ENCODE measurements at places on chromosomes 6 and 20.

DNA sequence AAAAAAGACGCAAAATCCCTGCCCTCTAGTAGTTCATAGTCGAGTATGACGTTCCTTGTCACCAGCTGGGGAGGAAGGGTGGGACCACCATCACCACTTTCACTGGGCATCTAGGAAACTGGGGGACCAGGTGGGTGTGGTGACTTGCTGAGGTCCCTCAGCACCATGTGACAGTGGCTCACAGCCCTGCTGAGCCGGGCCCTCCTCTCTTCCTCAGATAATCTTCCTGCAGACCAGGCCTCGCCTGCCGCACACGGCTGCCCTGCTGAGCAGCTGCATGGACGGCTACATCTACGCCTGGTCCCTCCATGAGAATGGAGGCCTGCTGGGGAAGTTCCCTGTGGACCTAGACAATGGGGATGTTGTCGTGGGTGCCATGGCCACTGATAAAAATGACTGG, 71.5 kb downstream of the EFCAB8 start:
- no peak for DNase-seq

DNA sequence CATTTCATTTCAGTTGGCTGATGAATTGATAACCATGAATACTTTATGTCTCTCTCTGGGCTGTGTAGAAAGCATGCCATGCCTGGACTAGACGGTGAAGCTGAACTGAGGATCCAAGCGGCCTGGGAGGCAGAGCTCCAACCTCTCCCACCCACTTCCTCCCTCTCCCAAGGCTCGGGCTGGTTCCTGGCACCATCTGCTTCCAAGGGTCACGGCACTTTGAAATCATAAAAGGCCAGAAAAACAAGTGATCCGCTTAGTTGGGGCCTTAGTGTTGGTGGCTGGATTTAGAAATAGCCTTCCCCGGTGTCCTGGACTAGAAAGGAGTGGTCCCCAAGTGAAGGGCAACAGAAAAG, 202.4 kb upstream of the PMEPA1 start:
- no peak for DNase-seq

GRCh38 chr6:91196729-91197128, 609.9 kb upstream of the MAP3K7 start:
- no peak for DNase-seq

GRCh38 chr6:85749236-85749635, 106.5 kb upstream of the SYNCRIP start:
- DNase-seq: no peak

DNA sequence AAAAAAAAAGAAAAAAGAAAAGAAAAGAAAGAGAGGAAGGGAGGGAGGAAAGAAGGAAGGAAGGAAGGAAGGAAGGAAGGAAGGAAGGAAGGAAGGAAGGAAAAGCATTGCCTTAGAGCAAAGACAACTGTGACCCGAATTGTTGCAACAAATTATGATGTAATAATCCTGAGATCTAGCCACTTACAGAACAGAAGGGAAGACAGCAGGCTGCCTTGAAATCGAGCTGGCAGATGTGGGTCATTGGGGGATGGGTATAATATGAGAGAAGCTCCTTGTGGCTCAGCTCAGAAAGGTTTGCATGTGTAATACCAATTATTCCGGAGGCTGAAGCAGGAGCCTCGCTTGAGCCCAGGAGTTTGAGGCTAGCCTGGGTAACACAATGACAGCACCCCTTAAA, 208.1 kb upstream of the PROKR2 start:
- DNase-seq: no peak

- DNase-seq: no peak
These were observed 19.5 kb upstream of the NPEPL1 start for GRCh38 chr20:58673119-58673518.

DNA sequence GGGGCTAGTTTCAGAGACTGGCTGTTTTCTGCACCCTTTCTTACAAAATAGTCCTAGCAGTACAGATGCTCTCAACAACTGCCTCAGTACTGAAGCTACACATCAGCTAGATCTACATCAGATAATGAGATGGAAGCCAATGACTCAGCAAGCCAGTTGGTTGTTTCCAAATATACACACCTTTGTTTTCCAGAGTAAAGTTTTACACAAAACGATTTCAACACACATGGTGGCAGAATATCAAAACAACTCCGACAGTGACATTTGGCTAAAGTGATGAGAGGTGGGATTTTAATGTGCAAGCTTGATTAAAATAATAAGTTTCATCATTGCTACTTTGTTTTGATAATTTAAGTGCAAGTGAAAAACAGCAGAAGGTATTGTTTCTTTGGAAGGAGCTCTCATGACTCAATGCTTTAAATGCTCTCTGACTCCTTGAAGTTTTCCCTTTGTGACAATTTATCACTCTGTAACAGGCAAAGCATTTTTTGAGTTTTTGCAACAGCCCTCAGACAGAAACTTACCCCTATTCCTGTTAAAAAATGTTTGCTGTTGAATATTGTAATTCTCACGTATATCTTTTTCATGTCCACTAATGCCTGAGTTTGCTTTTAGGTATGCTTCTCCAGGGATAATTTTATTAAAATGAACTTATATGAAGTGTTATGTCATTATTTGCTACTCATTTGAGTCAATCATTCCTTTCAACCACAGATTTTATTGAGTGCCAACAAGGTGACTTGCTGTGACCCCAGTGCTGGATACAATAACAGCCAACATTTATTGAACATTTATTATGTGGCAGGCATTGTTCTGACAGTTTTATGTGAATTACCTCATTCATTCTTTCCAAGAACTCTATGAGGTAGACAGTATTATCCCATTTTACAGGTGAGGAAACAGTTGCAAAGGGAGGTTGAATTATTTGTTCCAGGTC, 882.0 kb downstream of the TFAP2A start:
- DNase-seq: no peak

GRCh38 chr20:20492521-20493332, 124.8 kb downstream of the INSM1 start:
- no peak for DNase-seq

DNA sequence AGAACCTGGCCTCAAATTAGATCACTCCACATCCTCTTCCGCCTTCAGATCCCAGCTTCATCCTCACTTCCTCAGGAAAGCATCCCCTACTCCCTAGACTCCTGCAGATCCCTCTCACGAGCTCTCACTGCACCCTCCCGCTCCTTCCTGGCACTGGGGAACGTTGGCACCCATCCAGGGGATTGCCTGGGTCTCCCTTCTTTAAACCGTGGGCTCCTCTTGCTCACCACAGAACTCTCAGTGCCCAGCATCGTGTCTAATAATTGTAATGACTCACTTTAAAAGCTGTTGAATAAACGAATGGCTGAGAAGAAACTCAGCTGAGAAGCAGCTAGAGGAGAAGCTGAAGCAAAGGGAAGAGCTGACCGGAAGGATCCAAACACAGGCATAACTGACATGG, 20.4 kb downstream of the ZC3H12D start:
- DNase-seq: no peak

GRCh38 chr6:19837511-19838441, 606 bp downstream of the ID4 start:
- DNase-seq: no peak

GRCh38 chr6:131877999-131878789, 70.4 kb downstream of the ENPP1 start:
- DNase-seq: no peak

DNA sequence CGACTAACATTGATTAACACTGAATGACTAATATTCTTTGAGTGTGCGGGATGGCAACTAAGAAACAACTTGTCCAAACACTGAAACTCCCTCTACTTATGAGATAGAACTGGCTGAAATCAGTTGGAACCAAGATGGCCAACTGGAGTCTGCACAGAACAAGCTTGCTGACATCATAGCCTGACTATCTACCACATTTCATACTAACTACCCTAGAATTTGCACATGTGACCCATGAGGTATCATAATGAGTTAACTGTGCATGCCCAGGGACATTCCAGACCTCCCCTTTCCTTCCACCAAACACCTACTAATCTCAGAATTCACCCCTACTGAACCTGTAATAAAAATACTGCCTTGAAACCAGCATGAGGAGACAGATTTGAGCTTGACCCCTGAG, 43.2 kb downstream of the PHIP start:
- peak; percentile 35 for DNase-seq

DNA sequence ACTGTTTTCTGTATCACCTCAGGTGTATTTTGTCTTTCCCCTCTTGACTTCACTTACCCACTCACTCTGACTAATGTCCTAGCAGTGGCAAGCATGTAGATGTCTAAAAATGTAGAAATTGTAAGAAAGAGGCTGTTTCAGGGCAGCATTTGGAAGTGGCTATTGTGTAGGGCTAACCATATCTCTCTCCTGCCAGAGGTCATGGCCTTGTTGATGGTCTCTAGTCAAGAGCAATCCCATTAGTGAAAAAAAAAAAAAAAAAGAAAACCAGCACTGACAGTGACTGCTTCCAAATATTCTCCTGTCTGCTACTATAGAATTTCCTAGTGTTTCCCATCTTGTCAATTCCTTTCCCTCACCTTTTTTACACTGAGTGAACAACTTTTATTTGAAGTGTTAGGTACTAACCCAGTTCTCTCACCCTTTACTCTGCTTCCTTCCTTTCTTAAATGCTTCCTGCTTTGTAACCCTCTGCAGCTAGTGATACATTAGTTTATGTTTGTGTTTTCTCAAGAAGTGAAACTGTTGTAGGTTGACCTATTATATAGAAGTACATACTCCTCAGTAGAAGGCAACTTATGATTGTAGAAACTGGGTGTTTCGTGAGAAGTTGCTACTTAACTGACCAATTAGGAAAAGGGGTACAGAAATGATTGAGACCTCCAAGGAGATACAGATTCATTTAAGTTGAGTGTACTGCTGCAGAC, 174.1 kb upstream of the PTPRK start:
- DNase-seq: no peak

DNA sequence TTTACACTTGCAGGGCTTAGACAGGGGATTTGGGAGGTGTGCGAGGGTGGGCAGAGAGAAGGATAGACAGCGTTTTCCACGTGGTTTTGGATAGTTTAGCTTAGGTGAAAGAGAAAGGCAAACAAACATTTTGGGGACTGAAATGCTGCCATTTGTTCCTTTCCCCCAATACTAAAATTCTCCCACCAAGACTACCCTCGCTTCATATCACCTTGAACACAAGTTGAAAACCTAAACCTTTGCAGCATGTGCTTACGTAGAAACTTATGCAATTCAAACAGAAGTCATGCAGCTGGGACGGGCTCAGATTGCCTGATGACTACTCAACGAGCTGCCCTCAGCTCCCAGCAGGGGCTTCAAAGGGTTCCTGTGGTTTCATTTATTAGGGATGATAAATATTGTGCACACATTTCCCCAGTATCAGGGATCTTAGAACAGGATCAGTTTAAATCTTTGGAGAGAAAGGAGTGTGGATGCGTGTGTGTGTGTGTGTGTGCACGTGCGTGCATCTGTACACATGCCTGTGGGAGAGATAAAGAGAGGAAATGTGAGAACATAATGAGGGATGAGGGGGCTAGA, 77.3 kb downstream of the SLC22A23 start:
- DNase-seq: no peak

DNA sequence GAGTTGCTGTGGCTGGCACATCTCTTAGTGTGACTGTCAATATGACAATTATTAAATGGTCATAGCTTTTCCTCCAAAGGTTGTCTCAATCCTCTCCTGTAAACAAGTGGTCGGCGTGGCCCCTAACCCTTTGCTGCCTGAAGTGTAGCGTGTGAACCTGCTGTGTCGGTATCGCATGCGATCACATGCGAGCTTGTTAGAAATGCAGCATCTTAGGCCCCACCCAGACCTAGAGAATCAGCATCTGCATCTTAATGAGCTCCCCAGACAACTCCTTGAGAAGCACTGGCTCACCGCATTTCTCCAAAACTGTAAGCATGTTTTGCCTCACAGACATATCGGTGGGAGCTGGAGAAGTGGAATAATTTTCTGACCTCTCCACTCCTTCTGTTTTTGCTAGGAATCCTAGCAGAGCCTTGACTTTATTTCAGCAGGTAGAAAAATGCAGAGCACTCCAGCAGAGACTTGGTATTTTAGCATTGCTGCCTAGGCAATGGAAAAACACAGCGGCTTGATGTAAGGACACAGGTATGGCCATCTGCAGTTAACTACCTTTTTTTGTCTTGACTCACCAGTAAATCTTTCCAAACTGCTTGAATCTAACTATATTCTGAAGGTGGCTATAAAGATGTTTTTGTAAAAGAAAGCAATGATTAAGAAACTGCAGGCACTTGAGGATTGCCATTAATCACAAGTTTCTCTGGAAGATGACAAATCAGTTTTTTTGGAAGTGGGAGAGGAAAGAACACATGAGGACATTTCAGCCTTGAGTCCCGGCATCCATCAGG, 67.6 kb downstream of the PSMG4 start:
- DNase-seq: no peak

- DNase-seq: no peak
These were observed 740.5 kb downstream of the CBLN4 start for GRCh38 chr20:55264703-55265239.

DNA sequence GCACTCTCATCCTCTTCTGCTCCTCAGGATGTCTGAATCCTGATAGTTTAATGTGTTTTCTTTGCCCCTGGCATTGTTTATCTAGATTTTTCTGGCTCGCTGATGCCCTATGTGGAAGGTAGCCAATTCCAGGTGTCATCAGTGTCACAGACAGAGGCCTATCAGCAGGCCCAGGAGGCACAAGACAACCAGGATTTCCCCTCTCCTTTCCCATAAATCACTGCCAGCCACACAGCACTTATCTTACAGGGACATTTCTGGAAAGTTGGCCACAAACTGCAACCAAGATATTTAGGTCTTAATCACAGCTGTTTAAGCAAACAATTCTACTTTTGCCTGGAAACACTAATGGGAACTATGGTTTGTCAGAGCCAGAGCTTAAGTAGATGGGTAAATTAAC, 28.1 kb downstream of the ADGRF5 start:
- DNase-seq: no peak

DNA sequence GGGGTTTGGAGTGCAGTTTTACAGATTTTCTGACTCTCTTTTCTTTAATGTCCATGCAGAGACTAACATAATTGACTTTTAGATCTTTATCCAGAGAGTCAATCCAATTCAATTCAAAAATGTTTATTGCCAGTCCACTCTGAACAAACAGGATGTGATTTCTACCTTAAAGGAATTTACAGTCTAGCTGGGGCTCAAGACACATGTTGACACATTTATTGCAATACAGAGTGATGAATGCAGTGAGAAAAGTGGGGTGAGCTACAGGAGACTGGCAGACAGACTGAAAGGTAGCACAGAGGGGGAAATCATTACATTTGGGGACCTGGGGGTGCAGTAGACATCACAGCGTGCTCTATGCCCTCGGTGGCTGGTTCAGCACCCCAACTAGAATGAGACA, 193.9 kb downstream of the SLC24A3 start:
- DNase-seq: no peak

DNA sequence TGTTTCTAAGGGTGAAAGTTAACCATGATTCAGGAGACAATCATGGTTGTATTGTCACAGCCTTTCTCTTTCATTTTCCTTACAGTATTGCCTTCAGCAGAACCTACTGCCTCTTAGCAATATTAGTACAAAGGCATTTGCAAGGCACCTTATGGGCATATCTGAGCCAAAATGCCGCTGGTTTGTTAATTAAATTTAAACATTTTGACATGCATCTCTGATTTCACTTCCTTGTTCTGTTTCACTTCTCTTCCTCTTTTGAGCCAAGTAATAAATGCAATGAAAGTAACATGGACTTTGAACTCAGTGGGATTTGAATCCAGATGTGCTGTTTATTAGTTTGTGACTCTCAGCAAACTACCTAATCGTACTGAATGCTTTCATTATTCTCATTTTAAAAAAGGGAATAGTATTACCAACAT, 467.4 kb upstream of the CITED2 start:
- DNase-seq: no peak
